Activated naive CD4-positive, alpha-beta T cell treated with anti-CD3 and anti-CD28 coated beads, Interleukin-2, amount 50 U/mL, for 72 hours (primary cell): ENCODE measurements at places on chromosomes 13 and 19.

- no peak for DNase-seq
These were observed 9.1 kb downstream of the COL4A2 start for GRCh38 chr13:110316196-110316595.

DNA sequence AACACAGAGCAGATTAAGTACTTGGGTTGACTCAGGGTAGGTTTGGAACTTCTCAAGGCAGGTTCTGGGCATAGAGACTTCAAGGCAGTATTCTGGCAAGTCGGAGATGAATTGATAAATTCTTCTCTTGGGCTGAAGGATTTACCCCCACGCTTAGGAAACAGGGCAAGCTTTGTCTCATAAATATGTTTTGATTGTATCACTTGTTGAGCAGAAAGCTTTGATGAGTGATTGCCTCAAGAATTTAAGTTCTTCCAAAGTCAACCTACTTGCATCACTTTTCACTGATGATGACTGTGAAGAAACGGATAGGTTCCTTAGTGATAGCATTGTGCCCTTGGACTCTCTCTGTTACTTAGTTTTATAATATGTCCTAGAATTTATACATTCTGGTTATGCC, 258.6 kb upstream of the DACH1 start:
- no peak for DNase-seq

DNA sequence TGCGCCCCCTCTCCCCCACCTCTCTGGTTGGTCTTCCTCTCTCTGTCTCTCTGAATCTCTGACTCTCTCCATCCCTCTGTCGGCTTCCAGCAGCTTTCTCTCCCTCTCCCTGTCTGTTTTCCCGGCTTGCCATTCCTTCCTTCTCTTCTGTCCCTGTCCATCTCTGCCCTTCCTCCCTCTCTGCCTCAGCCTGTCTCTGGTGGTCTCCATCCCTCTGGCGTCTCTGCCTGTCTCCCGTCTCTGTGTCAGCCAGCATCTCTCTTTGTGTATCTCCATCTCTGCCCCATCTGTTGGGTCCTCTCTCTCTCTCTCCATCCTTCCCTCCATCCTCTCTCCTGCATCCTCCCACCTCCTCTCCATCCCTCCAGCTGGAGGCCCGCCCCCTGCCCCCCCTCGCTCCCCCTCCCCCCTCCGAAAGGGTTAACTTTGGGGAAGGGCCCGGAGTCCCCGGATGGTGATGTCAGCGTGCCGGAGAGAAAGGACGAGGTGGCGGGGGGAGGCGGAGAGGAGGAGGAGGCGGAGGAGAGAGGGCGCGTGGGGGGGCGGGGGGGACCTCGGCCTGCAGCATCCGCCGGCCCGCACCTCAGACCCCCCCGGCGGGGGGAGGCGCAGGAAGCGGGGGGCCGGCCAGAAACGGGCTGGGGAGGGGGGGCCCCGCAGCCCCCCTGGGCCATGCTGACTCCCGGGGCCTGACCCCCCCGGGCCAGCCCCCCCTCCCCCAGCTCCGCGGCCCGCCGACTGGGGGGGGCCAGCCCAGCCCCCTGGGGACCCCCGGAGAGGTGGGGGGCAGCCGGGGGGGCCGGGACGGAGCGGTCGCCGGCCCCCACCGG, at the start of gene BRSK1:
TSS of gene BRSK1 (plus strand) at position 450 of the 830 bp plus-strand sequence. CDS start 446 bp downstream, outside the sequence.
- no peak for DNase-seq

- DNase-seq = no peak
These were observed 95.3 kb upstream of the TNFSF11 start for GRCh38 chr13:42478531-42479156.

- no peak for DNase-seq
These were observed 179.2 kb upstream of the ZNF507 start for GRCh38 chr19:32166238-32166637.

- DNase-seq = no peak
These were observed 2.3 kb downstream of the SPACA4 start for GRCh38 chr19:48608798-48609263.

GRCh38 chr13:26198116-26198515, 24.0 kb downstream of the RNF6 start:
- DNase-seq = no peak

DNA sequence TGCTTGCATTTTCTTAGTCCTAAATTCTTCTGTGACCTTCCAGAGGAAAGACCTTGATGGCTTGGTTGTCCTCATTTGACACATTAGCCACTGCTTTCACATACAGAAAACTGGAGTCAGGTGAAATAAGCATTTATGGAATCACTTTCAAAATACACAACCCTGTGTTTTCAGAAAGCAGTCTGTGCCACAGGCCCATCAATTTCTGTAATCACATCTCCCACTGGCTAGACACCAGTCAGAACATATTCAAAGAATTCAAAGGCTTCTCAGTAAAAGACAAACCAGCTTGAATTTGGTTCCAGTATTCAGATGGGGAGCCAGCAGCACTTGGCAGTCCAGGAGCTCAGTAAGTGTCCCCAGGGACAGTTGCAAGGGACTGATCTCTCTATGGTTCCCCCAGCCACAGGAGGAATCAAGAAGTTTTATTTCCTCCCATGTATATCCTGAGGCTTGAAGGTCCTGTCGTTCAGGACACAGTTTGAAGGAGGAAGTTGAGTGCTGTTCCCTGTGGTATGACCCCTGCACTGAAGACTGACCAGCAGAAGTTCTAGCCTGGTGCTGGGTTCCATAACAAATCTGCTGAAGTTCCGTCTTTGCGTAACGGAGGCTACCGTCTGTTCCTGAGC, 214.3 kb downstream of the FOXO1 start:
- no peak for DNase-seq

DNA sequence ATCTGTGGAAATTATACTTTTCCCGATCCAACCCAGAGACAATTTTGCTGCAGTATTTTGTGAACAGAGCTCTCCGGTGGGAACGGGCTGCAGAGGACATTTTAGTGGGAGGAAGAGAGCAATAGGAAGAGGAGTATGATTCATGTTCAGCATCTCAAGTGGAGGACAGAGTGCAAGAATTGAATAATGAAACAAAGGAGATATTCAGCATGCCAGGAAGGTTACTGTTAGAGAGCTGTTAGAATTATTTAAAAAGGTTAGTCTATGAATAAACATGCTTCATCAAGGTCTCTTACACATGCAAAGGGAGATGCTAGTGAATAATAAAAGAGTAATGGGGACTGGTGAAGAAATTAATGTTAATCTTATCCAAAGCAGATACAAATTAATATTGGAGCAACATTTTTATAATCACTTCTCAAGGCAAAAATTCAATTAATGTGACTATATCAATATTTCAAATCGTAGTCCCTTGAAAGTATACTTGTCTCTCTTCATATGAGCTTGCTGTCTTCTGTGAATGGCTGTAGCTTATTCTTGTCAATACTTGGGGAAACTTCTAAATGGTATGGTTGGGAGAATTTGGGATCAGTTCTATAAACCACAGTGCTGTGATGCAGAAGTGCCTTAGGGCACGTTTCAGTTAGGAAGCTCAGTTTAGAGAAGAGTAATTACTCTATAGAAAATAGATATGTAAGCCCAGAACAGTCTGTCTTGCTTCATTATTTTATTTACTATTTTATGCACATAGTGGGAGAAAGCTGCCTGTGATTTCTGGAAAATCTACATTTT, 1165.8 kb downstream of the OLFM4 start:
- DNase-seq = no peak

GRCh38 chr13:74571811-74572210, 437.6 kb upstream of the KLF12 start:
- no peak for DNase-seq

- DNase-seq = peak; percentile 81
These were observed at the start of gene TBXA2R for GRCh38 chr19:3606690-3607289. TSS of gene TBXA2R (minus strand) at chr19:3606875. CDS start at chr19:3600634, 6,241 bp downstream.

- no peak for DNase-seq
These were observed 137.3 kb upstream of the GPR12 start for GRCh38 chr13:26897706-26898550.

DNA sequence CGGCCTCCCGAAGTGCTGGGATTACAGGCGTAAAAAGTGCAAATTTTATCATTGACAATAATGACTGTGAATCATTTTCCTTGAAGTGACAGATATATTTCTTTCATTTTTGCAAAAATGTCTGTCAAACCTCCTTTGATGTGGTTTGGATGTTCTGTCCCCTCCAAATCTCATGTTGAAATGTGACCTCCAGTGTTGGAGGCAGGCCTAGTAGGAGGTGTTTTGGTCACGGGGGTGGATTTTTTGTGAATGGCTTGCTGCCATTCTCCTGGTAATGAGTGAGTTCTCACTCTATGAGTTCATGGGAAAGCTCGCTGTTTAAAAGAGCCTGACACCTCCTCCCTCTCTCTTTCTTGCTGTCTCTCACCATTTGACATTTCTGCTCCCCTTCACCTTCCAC, 5.5 kb upstream of the SLC1A6 start:
- peak; percentile 10 for DNase-seq

DNA sequence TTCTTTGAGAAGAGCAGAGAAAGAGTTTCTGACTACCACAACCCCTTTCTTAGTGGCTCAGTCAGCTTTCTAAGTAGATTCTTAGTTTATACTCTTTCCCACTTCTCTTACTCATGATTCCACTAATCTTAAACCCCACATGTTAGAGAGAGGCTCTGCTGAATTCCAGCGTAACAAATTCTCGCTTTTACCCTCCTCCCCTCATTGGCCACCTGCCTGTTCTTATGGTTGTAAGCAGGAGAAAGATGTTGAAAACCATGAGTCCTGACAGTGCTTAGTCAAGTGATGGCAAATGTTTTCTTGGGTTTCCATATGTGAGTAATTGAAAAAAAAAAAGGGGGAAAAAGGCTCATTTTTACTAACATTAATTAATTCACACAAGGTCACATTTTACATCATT, 125.9 kb downstream of the ZDHHC20 start:
- no peak for DNase-seq

DNA sequence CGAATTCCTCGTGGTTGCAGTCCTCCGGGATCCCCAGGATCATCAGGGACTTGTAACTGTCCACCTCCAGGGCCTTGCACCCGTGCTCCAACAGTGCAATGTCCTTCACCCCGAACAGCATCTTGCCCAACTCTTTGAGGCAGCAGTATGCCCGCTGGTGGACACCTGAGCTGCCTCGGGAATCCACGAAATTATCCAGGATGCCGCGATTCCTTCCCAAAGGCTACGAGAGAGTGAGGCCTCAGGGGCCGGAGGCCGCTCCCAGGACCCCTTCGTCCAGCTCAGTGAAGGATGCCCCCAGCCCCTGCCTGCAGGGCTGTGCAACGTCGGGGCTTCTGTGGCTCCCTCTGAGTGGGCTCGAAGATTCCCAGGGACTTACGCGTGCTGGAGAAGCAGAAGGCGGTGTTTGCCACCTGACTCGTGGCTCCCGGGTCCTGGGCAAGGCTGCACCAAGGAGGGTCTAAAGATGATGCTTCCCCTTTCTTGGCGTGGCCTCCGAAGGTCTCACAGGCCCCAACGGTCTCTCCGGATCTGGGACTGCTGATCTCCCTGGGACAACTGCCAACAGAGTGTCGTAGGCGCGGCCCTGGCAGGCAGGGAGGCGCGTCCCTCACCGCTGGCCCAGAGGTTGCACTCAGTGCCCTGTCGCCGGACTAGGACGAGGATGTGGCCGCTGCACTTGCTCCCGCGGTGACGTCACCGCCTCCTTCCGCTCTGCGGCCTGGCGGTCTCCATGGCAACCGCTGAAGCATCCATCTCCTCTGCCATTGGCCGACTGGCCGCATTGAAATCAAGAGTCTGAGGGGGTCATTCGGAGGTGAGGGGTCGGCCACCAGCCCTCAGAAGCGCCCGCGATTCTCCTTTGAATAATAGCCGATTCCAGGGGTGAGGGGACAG, at the start of gene PNMA8C:
TSS of gene PNMA8C (minus strand) at position 698 of the 897 bp plus-strand sequence. CDS start at position 121, 577 bp downstream.
- peak; percentile 65 for DNase-seq

DNA sequence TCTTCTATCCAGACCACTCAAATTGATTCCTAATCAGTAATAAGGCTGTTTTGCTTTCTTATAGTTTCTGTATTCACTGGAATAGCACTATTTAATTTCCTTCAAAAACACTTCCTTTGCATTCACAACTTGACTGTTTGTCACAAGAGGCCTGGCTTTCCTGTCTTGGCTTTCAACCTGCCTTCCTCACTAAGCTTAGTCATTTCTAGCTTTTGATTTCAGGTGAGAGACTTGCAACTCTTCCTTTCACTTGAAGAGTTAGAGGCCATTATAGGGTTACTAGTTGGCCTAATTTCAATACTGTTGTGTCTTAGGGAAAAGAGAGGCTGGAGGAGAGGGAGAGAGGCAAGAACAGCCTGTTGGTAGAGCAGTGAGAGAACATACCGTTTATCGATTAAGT, 47.0 kb downstream of the SACS start:
- no peak for DNase-seq

DNA sequence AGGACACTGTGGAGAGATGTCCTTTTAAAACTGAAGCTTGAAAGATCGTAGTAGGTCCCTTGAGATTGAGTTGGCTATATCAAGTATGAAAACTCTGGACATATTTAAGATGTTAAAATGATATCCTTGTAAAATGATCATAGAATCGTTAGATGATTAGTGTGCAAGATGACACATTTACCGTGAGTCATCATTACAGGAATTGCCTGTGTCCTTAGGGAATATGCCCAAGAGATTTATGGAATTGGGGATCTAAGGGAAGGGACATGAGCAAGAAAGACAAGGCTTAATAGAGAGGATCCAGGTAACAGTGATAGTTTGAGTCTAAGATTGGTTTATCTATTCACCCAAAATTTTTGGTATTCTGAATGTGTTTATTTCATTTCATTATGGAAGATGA, 233.7 kb downstream of the GPC5 start:
- DNase-seq = no peak

GRCh38 chr19:32866061-32866460, 3.5 kb downstream of the SLC7A9 start:
- DNase-seq = no peak

GRCh38 chr13:33723365-33723764, 94.6 kb upstream of the RFC3 start:
- no peak for DNase-seq

- no peak for DNase-seq
These were observed 8.5 kb downstream of the SIGLEC11 start for GRCh38 chr19:49952479-49952836.

GRCh38 chr19:33621811-33622504, at the start of gene CHST8:
TSS of gene CHST8 (plus strand) at chr19:33621953. CDS start at chr19:33689262, 67,309 bp downstream.
- DNase-seq = peak; percentile 46

DNA sequence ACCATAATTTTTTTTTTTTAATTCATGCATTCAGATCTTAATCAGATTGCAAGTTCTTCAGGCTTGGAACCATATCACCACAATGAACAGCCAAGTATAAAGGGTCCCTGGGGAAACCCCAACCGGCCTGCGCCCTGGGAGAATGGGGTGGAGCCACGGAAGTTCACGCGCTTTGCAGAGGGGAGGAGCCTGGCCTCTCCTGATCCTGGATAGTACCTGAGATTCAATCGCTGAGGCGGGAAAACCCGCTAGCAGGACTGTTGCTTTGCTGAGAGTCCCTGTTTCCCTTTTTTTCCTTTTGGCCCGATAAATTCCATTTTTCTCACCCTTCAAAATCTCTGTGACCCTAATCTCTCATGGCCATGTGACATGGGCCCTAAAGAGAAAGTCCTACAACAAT, 385.1 kb downstream of the IRS2 start:
- DNase-seq = no peak
